Left lung (tissue), 14 donors: ENCODE measurements at places on chromosomes 12 and 14. TPM values are rescaled to one million over a fixed set of nuclear protein-coding genes. Genes with fewer than 3 reads are reported as not detected.

- peak overlapping the region; percentile 78 for H3K27ac ChIP-seq
- H3K27me3 ChIP-seq: peaks cover 31% of the 10 kb centered on the region
- no peaks in the 10 kb centered on the region for H3K36me3 ChIP-seq
- peaks cover 36% of the 10 kb centered on the region for H3K4me1 ChIP-seq
- H3K4me3 ChIP-seq: peak overlapping the region; percentile 34
- peak; percentile 83 for DNase-seq
Observed at GRCh38 chr14:102928412-102929240, 6.2 kb downstream of the AMN start.

- peaks cover 7% of the 10 kb centered on the region for H3K4me1 ChIP-seq
- peak; percentile 83 for DNase-seq
- H3K27ac ChIP-seq: no peak overlapping the region
- no peaks in the 10 kb centered on the region for H3K36me3 ChIP-seq
Observed at GRCh38 chr12:64633940-64634337, 23.6 kb downstream of the RASSF3 start.

- H3K27ac ChIP-seq: no peak overlapping the region
- H3K27me3 ChIP-seq: no peaks in the 10 kb centered on the region
- peaks cover 6% of the 10 kb centered on the region for H3K4me1 ChIP-seq
- DNase-seq: no peak
Observed at GRCh38 chr12:1716911-1717310, 26.0 kb downstream of the ADIPOR2 start.

GRCh38 chr12:54173066-54173726, 15.6 kb downstream of the SMUG1 start:
- no peaks in the 10 kb centered on the region for H3K36me3 ChIP-seq
- peak overlapping the region; percentile 24 for H3K4me3 ChIP-seq
- peak; percentile 60 for DNase-seq
- peaks cover 22% of the 10 kb centered on the region for H3K4me1 ChIP-seq
- H3K27ac ChIP-seq: no peak overlapping the region

DNA sequence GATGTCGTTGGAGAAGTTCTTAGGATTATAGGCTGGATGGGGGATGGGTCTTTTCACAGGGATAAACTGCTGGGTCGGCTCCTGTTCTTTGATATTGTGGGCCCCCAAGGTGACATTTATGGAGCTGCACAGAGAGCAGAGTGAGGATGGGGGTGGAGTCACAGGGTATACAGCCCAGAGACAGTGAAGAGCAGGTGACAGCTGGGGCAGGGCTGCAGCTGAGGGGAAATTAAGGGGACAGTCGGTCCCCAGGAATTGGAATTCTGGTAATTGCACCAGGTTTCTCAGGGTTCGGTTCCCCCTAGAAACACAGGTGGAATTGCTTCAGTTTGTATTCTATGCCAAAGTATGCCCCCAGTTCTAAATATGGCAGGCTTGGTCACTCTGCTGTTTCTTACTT, 1.7 kb downstream of the GZMB start:
- no peak overlapping the region for H3K27ac ChIP-seq
- no peaks in the 10 kb centered on the region for H3K36me3 ChIP-seq
- no peaks in the 10 kb centered on the region for H3K4me1 ChIP-seq
- H3K27me3 ChIP-seq: no peaks in the 10 kb centered on the region
- H3K4me3 ChIP-seq: no peak overlapping the region

Gene RAB15
- total RNA-seq: 36.6 TPM

Gene THAP2
- total RNA-seq: 5.2 TPM

Gene SIRT4
- 1.7 TPM for total RNA-seq

- DNase-seq: no peak
Observed at GRCh38 chr14:73576391-73576790, 7.4 kb downstream of the ACOT2 start.

DNA sequence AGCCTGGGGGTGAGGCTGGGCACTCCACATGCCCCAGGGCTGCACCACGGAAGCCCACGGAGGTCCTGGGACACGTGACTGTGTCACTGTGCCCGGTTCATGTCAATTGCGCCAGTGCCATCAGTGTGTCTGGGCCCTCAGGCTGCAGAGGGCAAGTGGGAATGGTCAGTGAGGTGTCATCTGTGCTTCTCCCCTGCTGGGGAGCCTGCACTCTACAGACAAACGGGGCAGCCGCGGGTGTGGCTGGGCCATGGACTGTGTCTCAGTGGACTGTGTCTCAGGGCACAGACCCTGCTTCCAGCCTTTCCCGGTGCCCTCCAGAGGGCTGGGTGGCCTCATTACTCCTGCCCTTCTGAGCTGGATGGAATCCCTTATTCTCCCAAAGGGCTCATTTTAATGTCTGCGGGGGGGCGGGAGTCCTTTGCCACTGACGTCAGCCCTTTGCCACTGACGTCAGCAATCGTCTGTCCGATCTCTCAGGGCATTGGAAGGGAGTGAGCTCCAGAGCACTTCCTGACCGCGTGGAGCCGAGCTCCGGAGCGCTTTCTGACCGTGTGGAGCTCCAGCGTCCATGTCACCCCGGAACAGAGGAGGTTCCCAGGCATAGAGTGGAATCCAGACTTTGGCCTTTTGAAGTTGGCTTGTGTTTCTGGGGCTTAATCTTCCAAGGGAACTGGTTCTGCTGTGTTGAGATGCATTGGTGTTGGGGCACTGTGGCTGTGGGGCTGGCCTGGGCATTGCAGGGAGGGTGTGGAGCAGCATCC, 72.4 kb downstream of the ADGRD1 start:
- H3K4me3 ChIP-seq: no peak overlapping the region
- no peak overlapping the region for H3K27ac ChIP-seq
- no peaks in the 10 kb centered on the region for H3K27me3 ChIP-seq

DNA sequence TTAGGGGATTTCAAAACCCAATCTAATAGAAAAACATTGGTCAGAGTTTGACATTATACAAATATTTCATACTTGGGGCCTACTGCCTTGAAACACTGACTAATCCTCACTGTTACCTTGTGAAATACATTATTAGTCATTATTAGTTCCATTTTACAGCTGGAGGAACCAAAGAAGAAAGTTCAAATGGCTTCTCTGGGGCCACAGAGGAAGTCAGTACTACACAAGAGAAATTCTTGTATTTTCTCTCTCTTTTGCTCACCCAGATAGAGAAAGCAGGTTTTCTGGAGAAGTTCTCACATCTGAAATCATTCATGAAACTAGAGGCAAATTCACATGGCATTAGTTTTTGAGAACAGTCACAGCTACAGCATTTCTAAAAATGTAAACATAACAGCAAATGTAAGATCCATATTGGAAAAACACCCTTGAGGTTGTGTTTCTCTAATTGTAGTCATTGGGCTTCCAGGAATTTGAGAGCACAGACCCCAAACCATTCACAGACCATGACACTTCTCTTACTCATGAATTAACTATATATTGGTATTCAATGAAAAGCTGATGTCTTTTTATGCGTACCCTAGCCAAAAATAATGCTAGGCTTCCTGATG, 83.0 kb downstream of the LLPH start:
- DNase-seq: no peak
- H3K4me3 ChIP-seq: no peak overlapping the region
- no peaks in the 10 kb centered on the region for H3K36me3 ChIP-seq
- no peak overlapping the region for H3K27ac ChIP-seq

Gene LRRC43
- total RNA-seq: 0.70 TPM

Gene NGB
- total RNA-seq: not detected

DNA sequence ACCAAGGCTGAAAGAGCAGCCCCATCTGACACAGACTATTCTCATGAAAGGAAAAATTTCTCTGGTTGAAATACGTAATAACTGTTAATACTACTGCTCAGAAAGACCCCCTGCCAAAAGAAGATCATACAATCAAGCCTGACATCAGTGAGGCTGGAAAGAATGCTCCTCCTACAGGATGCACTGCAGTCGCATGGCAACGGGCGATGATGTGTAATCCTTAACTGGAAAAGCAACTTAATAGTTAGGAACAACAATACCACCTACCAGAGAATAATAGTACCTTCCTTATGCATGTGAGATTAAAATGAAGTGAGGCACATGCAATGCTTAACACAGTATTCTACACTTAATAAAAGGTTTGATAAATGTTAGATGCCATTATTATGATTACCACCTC, 1.2 kb upstream of the GOLGA5 start:
- no peaks in the 10 kb centered on the region for H3K27me3 ChIP-seq
- DNase-seq: no peak
- H3K4me3 ChIP-seq: no peak overlapping the region

Gene RHOJ
- total RNA-seq: 21.5 TPM

GRCh38 chr14:105467249-105467941, 7.2 kb upstream of the CRIP2 start:
- no peak for DNase-seq
- H3K4me1 ChIP-seq: peaks cover 17% of the 10 kb centered on the region
- H3K27me3 ChIP-seq: no peaks in the 10 kb centered on the region

DNA sequence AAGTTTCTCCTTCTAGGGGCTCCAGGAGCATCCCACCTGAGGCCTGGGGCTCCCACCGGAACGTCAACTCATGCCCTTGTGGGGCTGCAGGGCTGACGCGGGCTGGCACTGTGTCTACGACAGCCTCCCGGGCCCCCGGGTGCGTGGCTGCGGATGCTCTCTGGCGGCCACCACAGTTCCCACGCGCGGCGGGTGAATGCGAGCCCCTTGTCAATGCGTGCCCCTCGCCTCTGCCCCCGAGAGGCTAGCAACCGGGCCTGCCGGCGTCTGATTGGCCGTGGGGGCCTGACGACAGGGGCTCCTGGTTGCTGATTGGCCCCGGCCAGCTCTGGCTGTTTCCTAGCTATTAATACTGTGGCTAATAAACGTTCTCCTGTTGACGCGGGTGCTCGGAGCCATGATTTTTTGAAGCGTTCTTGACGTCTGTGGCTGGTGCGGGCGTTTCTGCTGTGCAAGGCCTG, 1.8 kb upstream of the MEG3 start:
- no peaks in the 10 kb centered on the region for H3K36me3 ChIP-seq
- DNase-seq: no peak
- peaks cover 73% of the 10 kb centered on the region for H3K27me3 ChIP-seq

Gene ABCC9
- 30.5 TPM for total RNA-seq

DNA sequence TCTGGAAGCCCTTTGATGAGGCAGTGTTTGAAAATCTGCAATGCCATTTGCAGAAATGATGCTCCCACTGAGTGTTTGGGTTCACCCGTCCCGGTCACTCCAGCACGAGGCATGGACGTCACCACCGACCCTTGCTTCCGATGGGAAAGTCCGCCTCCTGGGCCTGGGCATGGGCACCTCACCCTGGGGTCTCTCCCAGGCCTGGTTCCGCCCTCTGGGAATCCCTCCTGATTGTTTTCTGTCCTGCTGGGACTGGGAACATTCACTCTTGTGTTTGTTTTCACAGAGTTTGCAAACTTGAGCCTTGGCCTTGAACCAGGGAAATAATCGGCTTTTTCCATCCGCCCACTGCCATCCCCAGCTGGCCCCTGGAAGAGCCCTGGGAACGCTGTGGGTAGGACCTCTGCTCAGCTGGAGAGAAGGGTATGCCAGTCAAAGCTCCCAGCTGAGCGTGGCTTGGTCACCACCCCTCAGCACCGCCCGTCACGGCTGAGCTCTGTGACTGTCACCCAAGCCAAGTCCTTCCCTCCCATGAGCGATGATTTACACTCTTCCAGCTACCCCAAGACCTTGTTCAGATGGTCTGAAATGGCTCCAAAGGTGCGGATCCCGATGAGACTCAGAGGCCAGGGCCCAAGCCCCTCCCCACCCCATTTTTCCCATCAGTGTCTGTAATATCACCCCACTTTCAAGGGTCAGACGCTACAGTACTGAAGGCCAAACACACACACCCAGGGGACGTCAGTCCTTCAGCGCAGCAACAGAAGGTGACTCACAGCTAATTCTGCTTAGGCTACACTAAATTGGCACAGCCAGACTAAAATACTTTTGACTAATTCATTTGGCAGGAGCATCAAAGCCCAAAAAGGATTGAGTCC, 34.1 kb upstream of the FZD10 start:
- no peaks in the 10 kb centered on the region for H3K4me1 ChIP-seq
- no peaks in the 10 kb centered on the region for H3K36me3 ChIP-seq
- H3K4me3 ChIP-seq: no peak overlapping the region
- H3K27ac ChIP-seq: peak overlapping the region; percentile 68

Gene VPS37B
- total RNA-seq: 33.9 TPM

GRCh38 chr14:93302688-93303581, 29.9 kb downstream of the BTBD7 start:
- no peaks in the 10 kb centered on the region for H3K36me3 ChIP-seq
- no peak for DNase-seq
- H3K4me3 ChIP-seq: no peak overlapping the region
- H3K4me1 ChIP-seq: peaks cover 3% of the 10 kb centered on the region

DNA sequence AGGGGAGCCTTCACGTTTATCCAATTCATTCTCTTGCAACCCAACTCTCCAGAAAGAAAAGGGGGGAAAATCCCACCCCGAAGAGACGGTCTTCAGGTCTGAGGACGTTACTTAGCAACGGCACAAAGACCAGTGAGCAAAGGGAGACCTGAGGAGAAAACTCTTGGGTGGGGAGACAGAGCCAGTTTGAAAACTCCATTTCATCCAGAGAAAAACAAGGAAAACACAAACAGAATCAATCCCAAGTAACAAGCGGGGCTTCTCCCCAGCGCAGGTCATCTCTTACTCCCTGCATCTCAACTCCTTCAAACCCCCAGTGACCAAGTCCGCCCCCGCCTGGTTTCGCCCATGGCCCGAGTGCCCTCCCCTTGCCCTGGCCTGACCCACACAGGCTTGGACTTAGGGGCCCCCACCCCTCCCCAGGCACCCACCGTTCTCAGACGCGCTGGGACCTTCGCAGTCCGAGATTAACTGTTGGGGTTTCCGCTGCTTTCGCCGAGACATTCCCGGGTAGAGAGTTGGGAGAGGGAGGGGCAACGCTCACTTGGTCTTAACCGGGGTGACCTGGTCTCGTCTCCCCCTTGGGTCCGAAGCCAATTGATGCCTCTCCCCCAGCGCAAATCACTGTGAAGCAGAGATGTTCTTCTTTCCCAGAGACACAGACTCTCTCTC, 10.4 kb upstream of the SALL2 start:
- no peak overlapping the region for H3K4me3 ChIP-seq
- no peak overlapping the region for H3K27ac ChIP-seq
- no peak for DNase-seq
- peaks cover 18% of the 10 kb centered on the region for H3K27me3 ChIP-seq
- peaks cover 6% of the 10 kb centered on the region for H3K4me1 ChIP-seq

Gene ADCY4
- 38.2 TPM for total RNA-seq

Gene SERPINA12
- not detected for total RNA-seq

Gene NELL2
- 3.4 TPM for total RNA-seq

Gene IGF1
- total RNA-seq: 57.1 TPM

Gene POTEG
- total RNA-seq: not detected

Gene KRT71
- total RNA-seq: not detected

GRCh38 chr14:101373690-101374295, 187.5 kb upstream of the DIO3 start:
- H3K27me3 ChIP-seq: peaks cover 23% of the 10 kb centered on the region
- H3K4me1 ChIP-seq: peaks cover 5% of the 10 kb centered on the region
- DNase-seq: no peak

Gene SLC11A2
- 120 TPM for total RNA-seq

GRCh38 chr12:52055731-52056711, 4.8 kb downstream of the NR4A1 start:
- H3K4me3 ChIP-seq: no peak overlapping the region
- H3K4me1 ChIP-seq: no peaks in the 10 kb centered on the region
- H3K27ac ChIP-seq: no peak overlapping the region
- no peaks in the 10 kb centered on the region for H3K27me3 ChIP-seq
- H3K36me3 ChIP-seq: no peaks in the 10 kb centered on the region
